Left lung (tissue), 14 donors: ENCODE measurements at places on chromosomes 16 and 17.

DNA sequence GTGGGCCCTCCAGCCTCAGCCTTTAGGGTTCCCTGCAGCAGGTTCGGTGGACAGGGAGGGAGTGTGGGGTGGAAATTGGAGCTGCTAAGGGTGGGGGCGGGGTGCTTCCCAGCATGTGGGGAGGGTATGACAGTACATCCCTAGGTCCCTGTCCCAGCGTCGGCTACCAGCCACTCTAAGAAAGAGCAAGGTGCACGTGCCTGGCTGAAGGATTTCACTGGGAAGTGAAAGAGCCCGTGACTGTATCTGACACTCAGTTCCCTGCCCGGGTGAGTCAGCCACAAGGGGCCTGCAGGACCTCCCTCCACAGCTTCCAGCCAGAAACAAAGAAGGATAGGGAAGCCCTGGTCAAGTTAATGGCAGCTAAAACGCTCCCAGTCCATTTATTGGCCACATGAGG lies 4.1 kb downstream of the SNRNP25 start:
- DNase-seq, result no peak

- DNase-seq, result no peak
These were observed 11.9 kb downstream of the CTRL start for GRCh38 chr16:67919622-67920221.

- no peak for DNase-seq
These were observed 188.5 kb downstream of the MSI2 start for GRCh38 chr17:57444682-57445450.

DNA sequence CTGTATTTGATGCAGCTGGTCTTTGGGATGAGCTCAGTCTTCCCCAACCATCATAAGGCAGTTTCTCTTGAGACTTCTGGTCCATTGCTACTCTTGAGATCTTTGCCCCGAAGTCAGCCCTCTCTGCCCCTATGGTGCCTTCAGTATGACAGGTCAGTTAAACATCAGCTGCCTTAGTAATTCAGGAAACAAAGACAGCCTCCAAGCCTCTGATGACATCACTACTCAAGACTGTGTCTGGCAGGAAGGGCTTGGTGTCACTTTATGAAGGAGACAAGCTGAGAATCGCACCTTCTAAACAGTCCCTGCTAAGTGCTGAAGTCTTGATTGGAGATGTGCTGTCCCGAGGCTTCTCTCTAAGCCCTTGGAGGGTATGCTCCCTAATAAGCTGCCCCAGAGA lies 104.9 kb upstream of the TBX2 start:
- no peak for DNase-seq

DNA sequence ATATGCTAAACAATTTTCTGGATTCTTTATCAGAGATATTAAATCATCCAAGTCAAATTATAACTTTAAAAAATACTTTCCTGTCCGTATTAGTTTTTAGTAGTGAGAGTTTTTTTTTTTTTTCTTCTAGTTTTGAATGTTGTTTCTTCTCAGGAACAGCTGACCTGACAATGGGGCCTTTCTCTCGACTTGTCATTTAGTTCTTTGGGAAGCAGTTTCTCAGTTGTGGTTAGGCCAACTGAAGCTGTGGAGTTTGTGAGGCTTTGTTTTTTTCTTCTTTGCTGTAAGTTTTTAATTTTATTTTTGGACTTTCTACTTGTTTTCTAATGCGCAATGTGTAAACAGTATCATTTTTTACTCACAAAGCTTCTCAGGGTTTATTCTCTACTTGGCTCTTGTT lies 140.8 kb downstream of the FTO start:
- no peak for DNase-seq

DNA sequence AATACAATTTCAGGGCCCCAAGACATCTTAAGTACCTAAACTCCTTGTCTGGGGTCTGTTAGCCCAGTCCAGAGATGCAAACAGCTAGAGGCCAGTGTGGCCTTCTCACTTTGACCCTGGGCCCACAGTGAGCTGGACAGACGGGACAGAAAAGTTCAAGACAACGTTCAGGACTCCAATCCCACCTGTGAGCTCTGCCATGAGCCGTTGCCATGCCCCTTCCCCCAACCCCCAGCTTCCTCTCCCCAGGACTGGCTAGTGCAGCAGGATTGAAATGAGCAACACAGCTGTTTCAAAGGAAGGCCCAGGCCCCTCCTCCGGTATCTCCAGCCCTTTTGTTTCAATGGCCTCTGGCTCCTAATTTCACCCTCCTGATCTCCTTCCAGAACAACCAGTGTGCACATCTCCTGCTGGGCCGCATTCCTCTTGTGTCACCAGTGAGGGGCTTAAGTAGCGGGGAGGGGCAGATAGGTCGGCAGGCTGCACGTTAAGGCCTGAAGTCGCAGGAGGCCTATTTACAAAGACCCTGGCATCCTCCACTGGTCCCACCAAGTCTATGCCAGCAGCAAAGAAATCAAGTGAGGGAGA lies 11.3 kb downstream of the AXIN2 start:
- DNase-seq, result no peak

- DNase-seq, result no peak
These were observed 31.3 kb upstream of the TEKT1 start for GRCh38 chr17:6862825-6863224.

DNA sequence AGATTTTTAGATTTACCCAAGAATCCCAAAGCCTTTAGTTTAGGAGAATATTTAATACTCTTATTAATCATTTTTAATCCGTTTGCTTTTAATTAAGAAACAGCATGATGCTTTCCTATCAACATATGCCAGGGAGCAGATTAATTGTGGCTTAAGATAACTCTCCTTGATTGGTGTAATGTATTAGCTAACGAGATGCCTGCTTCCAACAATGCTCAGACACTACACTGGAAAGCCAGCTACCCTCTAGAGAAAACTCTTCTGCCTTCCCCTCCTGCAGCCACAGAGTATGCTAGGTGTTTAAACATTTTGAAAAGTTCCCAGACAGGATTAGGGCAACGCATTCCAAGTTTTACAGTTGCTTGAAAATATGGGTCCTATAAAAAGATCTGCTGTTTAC lies 142.2 kb downstream of the AATF start:
- no peak for DNase-seq

DNA sequence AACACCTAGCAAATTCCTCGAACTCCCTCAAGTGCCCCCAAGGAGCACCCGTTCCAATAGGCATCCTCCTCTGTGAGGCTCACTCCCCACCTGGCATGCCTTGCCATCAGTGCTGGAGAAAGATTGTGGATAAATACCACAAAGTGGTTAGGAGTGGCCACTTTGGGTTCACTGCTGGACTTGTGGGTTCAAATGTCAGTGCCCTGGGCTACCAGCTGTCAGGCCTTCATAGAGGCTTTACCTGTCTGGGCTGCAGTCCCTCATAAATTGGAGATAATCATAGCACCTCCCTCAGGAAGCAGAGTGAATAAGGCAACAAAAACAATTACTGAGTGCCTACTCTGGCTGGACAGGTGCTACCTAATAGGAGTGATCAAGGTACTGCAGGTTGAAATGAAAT lies 1.5 kb upstream of the SYT17 start:
- DNase-seq, result no peak

DNA sequence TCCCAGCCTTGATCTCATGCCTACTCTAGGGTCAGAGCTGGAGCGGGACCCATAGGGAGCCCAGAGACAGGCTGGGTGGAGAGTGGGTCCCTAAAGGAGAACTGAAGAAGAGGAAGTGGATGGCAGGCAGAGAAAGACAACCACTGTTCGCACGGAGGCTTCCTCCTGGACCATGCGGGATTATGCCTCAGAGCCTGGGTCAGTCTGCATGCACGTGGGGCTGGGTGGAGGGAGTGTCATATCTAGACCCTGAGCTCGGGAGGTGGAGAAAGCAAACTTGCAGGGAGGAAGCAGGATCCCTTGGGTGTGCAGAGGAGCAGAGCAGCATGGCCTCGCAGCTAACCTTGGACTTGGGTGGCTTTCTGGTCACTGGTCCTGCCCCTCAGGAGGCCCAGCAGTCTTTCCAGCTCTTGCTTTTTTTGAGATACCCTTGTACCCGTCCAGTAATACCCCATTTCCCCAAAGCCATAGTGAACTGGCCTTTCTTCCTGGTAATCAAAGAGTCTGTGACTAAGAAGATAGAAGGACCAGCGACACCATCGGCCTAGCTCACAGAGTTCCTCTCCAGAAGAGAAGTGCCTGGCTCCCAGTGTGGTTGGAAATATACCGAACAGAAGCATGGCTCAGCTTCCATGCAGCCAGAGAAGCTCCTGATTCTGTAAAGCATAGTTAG lies 344.2 kb downstream of the CPPED1 start:
- peak; percentile 82 for DNase-seq

- peak; percentile 40 for DNase-seq
These were observed 169.8 kb downstream of the PITPNC1 start for GRCh38 chr17:67546578-67547527.

DNA sequence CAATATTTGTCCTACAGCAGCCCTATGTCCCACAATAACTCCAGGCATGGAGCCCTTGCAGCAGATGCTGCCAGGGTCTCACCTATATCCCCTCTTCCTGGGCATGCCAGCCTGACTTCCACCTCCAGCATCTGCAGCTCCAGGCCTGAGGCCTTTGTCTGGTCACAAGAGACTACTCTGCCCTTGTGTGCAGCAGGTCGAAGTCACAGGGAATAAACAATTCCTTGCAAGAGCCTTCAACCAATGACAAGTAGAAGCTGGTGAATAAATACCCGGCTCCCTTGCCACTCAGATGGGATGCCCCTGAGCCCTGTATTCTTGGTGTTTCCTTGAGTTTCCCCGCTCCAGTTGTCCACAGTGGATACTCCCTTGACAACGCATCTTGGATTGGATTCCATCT lies 23.0 kb downstream of the CES1 start:
- no peak for DNase-seq

DNA sequence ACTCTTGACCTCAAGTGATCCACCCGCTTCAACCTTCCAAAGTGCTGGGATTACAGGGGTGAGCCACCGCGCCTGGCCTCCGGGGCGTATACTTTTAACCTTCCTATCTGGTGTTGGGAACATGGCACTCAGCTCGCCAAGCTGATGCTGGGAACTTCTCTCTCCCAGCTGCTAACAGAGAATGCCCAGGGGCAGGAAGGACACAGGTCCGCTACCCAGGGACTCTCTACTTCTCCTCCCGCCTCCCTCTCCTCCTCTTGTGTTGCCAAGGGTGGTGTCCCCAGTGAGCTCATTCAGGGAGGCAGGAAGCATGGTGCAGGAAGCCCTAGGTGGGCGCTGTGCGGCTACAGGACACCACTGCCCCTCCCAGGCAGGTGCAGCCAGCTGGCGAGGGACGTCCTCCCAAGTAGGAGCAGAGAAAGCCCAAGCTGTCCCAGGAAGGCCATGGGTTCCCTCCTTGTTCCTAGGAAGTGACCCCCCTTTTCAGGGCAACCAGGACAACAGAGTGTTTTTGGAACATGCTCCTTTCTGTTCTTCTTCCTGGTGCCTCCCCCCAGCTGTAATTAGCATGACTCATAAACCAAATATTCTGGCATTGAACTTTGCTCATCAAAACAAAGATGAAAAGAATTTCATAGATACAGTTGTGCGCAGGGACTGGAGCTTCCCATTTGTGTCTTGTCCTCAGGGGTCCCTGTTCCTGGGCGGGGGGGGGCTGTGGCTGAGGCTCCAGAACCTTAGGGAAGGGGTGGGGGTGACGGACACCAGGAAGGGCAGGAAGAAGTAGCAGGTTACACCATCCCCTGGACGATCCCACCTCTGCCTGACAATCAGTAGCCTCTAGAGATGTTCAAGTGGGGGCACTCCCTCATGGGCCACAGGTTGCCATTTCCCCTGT lies 2.7 kb downstream of the C1QTNF1 start:
- DNase-seq, result no peak

GRCh38 chr16:9192746-9193145 lies 101.3 kb downstream of the HAPSTR1 start:
- no peak for DNase-seq

DNA sequence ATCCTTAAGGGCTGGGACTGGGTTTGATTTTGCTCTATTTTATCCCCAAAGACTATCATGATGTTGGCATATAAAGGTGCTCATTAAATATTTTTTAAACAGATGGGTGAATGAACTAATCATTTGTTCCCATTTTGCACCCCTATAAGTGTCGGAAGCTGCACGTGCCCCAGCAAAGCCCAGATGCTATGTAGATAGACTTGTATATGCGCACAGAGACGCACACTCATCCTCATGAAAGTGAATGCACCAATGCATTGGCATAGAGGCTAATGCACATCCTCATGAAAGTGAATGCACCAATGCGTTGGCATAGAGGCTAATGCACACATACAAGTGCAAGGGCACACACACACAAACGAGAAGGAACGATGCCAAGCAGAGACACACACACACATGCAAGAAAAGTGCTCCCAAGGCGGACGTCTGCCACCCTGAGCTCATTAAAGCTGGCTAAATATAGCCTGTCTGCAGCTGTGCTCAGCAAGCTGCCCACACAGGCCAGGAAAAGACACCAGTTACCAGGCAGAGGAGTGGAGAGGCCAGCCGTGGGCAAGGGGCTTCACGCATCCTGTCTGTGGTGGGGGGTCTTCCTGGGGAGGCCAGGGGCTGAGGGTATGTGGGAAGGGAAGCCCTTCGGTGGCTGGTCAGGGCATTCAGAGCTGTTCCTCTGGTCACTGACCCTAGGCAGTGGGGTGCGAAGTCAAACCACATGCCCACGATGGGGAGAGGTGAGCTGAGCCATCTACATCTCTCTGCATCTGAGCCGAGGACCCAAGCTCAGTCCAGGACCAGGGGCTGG lies 52.6 kb downstream of the PIMREG start:
- no peak for DNase-seq
